ENCODE measurements at places on chromosomes 1 and 21.

GRCh38 chr1:212225416-212225815 lies 59.8 kb upstream of the PPP2R5A start:
- no peak for DNase-seq

DNA sequence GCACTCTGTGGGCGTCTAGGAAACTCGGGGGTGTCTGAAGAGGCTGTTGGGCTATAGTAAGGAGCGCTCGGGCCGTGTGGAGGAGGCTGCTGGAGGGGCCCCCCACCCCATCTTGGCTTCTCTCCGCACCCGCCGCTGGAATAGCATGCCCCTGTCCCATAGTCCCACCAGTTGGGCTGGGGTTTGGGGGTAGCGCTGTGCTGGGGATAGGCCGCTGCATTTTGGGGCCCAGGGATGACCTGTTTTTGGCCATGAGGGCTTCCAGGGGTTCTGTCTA lies 511 bp downstream of the EFNA3 start:
- DNase-seq, result no peak

- DNase-seq, result no peak
Observed at GRCh38 chr1:244394826-244395765, 56.6 kb downstream of the ADSS2 start.

DNA sequence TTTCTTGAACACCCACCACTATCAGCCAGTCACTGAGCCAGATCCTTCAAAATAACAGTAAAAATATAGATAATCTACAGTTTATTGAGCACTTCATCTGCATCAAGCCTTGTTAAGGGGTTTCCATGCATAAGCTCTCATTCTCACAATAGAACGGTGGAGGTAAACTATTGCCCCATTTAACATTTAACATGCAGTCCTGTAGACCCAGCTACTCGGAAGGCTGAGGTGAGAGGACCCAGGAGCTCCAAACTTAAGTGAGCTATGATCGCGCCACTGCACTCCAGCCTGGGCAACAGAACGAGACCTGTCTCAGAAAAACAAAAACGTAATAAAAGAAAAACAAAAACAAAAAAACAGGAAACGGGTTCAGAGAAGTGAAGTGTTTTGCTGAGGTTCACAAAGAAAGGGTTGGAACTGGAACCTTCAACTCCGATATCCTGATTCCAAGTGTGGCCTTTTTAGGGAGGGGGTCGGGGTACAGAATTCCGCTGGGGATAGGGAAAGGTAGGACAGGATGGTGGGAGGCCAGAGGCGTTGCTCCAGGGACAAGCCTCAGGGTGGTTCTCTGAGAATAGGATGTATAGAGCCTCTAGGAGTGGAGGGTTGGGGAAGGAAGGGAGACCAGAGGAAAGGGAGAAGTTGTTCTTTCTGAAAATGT lies 11.6 kb upstream of the SESN2 start:
- DNase-seq, result no peak

- DNase-seq, result no peak
Observed at GRCh38 chr21:17527711-17528110, 14.9 kb downstream of the CXADR start.

DNA sequence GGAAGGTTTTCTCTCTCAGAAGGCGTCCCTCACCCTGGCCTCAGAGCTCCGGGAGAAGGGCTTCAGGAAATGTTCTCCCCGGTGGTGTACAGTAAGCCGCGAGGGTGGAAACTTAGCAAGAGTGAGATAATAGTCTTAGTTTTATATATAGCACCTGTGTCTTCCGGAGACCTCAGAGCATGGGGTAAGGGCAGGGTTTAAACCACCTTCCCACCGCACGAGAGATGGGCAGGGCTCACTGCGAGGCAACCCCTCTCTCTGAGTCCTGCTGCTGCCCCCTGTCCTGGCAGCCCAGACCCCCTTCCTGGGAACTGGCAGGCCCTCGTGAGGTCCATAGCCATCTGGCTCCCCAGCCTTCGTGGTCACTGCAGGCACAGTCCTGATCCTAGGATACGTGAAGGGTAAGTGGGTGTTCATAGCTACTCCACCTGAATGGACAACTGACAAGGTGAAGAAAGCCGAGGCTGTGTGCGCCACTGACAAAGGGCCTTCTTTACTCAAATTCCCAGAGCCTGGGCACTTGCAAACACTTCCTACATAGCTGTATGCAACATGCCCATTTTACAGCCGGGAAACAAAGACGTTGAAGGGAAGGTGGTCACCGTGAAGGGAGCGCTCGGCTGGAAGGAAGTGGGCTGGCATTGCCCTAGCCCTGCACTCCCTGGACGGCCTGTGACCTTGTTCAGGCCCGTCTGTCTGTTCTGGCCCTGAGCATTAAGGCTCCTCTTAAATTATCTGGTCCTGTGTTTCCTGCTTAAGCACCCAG lies 26.9 kb downstream of the ITPKB start:
- no peak for DNase-seq

GRCh38 chr1:62353853-62354252 lies 34.6 kb upstream of the KANK4 start:
- no peak for DNase-seq

DNA sequence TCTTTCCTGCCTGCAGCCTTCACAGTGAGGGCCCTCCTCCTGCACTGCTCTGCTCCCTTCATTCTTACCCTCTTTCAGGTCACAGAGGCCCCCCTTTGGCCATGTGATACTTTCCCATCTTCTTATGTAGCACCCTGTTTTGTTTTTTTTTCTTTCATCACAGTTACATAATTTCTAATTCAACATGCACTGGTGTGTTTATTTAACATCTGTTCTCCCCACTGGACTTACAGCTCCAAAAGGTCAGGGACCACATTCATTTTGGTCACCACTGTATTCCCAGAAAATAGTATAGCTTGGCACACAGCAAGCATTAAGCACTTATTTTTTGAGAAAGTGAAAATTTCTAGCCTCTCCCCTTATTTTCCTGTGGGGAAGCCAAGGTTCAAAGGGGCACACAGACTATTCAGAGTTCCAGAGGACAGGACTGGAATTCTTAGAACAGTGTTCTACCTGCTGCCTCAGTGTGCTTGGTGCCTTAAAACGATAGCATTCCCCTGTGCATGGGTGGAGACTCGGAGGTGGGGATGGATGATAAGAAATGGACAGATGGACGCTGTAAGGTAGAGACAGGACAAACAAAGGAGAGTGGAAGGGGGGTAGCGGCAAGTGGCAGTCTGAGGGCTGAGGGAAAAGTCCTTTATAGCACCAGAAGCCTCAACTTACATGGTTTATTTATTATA lies 5.3 kb downstream of the DENND2D start:
- DNase-seq, result no peak

DNA sequence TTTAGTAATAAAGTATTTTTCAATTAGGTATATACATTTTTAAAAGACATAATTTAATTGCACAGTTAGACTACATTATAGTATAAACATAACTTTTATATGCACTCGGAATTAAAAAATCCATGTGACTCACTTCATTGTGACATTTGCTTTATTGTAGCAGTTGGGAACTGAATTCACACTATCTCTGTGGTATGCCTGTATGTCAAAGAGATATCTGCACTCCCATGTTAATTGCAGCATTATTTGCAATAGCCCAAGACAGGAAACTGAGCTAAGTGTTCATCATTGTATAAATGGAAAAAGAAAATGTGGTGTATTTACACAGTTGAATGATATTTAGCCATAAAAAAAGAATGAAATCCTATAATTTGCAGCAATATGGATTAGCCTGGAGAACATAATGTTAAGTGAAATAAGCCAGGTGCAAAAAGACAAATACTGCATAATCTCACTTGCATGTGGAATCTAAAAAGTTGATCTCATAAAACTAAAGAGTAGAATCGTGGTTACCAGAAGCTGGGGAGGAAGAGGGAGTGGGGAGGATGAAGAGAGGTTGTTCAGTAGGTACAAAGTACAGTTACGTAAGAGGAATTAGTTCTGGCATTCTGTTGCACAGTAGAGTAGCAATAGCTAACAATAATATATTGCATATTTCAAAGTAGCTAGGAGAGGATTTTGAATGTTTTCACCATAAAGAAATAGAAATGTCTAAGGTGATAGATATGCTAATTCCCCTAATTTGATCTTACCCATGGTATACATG lies 64.8 kb downstream of the DPT start:
- DNase-seq, result no peak

- DNase-seq, result no peak
Observed at GRCh38 chr1:107016376-107016978, 40.0 kb upstream of the PRMT6 start.

DNA sequence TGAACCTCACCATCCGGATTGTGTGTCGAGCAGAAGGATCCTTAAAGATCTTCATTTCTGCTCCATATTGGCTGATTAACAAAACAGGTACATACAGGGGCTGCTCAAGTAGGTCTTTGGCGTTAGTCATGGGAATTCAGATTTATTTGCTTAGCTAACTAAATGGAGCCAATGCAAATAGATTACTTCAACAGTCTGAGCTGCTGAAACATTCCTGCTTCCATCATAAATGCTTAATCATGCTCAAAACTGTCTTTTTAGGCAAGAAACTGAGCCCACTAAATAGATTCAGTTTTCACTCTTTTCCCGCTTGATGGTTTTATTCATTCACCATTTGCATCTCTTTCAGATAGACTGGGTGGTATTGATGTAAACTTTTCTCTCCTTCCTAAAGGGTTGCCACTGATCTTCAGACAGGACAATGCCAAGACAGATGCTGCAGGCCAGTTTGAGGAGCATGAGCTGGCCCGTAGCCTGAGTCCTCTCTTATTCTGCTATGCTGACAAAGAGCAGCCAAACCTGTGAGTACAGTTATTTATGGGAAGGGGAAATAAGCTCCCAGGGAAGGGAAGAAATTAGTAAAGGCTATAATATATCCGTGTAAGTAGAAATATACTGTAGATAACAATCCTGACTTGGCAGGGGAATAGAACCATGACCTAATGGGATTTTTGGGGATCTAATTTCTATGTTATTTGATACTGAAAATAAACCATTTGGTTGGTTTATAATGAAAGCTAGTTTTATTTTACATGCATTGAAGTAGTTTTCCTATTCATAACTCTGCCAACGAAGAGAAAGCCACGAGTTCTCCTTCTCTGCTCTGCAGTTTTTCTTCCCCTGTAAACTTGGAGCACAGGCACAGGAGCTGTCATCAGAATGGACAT lies 126.4 kb downstream of the VPS13D start:
- DNase-seq, result no peak

- DNase-seq, result peak; percentile 27
Observed at GRCh38 chr1:65260851-65261473, 48.4 kb upstream of the DNAJC6 start.

DNA sequence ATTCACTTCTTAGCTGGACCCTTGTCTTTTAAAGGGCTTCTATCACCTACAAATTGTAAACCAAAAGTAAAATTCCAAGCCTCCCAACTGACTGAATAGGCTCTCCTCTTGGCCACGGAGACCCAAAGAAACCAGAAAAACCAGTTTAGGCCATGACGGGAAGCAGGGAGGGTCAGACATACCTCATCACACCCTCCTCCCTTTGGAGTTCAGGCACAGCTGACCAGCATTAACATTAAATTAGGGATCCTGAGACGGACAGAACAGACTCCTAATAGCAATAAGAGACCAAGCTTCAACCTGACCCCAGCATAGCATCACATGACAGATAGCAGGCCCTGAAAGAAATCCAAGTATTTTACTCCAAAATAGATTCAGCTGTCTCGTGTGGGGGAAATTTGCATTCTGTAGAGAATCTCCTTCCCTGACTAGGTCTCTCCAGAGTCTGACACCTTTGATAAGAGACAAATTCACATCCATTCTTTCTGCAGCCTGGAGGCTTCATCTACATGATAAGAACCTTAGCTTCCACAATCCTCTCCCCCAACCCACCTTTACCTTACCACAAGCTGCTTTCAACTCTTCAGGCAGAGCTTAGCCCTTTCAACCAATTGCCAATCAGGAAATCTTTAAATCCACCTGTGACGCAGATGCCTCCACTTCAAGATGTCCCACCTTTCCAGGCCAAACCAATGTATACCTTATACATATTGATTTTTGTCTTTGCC lies 177.1 kb upstream of the RAB4A start:
- no peak for DNase-seq

DNA sequence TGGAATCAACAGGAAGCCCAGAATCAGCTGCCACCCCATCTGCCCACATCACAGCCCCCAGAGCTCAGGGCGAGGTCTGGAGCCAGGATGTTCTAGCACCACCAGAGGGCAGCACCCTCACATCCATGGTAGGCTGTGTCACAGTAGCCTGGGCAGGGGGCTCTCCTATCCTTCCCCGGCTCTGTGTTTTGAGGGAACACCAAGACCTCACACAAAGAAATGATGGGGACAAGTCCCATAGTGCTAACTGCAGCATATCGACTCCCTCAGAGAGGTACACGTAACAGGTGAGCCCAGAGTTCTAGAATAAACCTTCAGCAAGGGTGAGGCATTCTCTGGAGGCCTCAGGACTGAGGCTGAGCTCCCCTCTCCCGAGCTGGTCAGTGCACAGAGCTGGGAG lies 2.3 kb upstream of the KCNC4 start:
- DNase-seq, result peak; percentile 12

GRCh38 chr1:11421443-11421842 lies 57.5 kb upstream of the DISP3 start:
- no peak for DNase-seq

DNA sequence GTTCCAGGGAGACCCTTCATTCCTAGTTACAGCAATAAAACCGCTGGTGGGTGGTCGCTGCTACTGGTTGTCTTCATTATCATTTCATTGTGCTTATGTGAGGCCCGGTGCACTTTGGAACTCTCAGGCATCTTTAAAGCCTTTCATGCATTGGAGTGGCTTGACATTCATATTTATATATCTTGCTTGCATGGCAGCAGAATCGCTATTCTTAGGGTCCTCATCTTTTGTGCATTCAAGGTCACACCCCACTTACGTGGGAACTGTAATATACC lies 110.1 kb downstream of the ZBTB18 start:
- no peak for DNase-seq

DNA sequence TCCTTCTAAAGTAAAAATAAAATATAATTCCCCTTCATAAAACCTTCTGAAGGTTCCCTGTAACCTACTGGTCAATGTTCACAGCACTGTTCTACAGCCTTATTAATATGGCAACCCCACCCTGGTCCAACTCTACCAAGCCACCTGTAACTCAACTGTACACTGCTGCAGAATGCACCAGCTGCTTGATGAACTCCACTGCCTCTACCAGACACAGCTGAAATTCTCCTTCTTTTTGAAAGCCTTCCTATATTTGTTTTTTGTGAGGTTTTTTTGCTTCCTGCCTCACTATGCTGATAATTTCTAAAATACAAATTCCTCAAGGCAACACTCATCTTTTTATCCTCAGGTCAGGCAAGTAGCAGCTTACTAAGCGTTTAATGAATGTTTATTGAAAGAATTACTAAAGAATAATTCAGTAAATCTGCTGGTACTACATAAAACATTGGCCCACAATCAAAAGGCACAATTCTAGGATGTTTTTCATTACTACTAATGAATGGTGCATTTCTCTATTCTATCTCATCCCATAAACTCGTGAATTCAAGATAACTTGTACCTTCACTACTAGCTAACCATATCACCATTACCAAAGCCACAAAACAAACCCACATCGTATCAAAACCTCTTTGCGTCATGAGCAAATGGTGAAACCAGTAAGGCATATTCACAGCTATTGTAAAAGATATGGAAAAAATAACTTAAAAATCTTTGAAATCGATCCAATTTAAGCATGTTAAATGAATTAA lies 2.4 kb downstream of the SSX2IP start:
- no peak for DNase-seq
